Stimulated activated CD8-positive, alpha-beta memory T cell treated with anti-CD3 and anti-CD28 coated beads, Interleukin-2, amount 100 ng/mL, for 48 hours (primary cell): ENCODE measurements at places on chromosomes 16 and 17.

DNA sequence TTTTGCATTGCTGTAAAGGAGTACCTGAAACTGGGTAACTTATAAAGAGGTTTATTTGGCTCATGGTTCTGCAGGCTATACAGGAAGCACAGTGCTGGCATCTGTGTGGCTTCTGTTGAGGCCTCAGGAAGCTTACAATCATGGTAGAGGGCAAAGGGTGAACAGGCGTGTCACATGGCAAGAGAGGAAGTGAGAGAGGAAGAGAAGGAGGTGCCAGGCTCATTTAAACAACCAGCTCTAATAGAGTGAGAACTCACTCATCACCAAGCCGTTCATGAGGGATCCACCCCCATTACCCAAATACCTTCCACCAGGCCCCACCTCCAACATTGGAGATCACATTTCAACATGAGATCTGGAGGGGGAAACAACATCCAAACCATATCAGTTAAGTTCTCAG is 16.4 kb upstream of the CLEC19A start:
- no peak for DNase-seq

DNA sequence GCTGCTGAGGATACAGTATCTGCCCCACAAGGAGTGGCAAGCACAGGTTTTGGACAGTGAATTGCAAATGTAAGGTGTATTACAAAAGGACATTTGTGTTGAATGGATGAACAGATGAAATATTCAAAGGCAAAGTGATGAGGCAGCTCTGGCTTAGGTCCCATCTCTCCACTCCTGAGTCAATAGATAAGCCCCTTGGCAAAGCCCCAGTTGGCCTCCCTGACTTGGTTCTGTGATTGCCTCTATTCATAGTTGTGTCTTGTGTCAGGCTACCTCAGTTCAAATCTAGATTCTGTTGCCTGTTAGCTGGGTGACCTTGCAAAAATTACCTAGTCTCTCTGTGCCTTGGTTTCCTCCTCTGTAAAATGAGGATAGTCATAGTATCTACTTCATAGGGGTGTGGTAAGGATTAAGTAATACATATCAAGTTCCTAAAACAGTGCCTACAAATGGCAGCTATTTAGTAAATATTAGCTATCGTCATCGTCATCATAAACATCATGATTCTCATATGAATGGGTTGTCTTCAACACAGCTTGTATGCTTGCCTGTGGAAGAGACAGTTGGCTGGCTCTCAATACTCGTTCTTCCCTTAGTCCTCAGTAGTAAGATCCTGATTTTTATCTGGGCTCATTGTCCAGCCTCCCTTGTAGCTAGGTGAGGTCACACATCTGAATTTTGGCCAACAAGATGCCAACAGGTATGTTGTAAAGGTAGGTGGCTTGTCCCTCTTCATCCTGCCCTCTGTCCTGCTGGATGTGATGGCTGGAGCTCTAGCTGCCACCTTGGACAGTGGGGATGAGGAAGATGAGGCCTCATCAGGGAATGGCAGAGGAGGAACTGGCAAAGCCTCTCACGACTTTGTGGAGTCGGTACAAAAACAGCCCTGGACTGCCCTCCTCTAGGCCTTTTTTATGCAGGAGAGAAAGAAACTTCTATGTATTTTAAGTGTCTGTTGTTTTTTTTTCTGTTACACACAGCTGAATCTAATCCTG is 2.1 kb upstream of the MFAP4 start:
- DNase-seq = no peak

GRCh38 chr16:17585449-17586074 is 114.8 kb upstream of the XYLT1 start:
- DNase-seq = no peak

DNA sequence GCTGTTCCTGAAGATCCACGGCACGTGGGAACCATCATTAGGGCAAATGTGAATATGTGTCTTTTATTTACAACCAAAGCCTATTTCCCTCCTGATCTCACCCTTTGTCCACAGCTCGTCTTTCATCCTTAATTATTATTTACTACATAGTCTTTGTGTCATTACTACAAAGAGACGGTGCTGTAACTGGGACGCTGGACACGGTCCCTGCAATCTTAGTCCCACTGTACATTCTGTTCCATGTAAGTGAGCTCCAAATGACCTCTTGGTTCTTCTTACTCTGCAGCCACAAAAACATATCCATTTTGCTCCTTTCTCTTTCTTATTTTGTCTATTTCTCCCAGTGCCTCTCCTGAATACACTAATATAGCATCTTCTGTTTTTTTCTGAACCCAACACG is 12.7 kb upstream of the KRT23 start:
- DNase-seq = no peak

- no peak for DNase-seq
Observed at GRCh38 chr16:16164243-16164642, 59.1 kb downstream of the ABCC6 start.

GRCh38 chr17:1880851-1881630 is 51.2 kb downstream of the RPA1 start:
- no peak for DNase-seq
